ENCODE measurements at places on chromosomes 5 and 9.

DNA sequence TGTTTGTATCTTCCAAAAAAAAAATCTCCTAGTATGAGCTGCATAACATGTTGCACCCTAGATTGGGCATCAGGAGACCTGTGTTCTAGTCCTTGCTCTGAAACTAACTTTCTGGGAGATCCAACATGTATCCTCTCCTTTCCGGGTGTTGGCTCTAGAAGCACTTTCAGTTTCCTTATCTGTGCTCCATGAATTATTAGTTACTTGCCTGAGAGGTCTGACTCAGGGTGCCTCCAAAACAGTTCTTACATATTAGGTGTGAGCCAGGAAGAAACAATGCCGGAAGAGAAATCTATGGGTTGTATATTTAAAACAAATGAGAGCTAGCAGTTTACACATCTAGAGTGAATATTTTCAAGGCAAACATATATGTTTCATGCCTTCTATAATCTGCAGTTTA, 36.7 kb upstream of the SLC36A2 start:
- DNase-seq: no peak

- DNase-seq: no peak
Measured at GRCh38 chr9:36690412-36691168, 117.9 kb downstream of the MELK start.

- no peak for DNase-seq
Measured at GRCh38 chr5:3430691-3431090, 164.9 kb upstream of the IRX1 start.

- DNase-seq: no peak
Measured at GRCh38 chr5:24222876-24223275, 421.9 kb downstream of the CDH10 start.

GRCh38 chr9:13113751-13114150, 165.7 kb downstream of the MPDZ start:
- DNase-seq: no peak

DNA sequence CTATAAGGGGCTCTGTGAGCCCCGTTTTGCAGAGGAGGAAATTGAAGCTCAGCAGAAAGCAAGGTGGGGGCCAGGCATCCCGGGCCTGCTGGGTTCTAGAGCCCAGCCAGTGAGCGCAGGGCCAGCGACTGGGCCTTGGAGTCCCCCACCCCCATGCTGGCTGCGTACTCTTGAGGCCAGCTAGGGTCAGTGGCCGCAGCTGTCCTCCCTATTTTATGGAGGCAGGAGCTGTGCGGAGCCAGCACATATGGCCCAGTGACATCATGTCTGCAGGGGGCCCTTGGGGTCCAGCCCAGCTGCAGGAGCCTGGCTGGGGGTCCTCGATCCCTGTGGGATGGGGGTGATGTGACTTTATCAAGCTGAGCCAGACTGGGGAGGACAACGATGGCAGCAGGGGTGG, 71.3 kb downstream of the HMCN2 start:
- no peak for DNase-seq

DNA sequence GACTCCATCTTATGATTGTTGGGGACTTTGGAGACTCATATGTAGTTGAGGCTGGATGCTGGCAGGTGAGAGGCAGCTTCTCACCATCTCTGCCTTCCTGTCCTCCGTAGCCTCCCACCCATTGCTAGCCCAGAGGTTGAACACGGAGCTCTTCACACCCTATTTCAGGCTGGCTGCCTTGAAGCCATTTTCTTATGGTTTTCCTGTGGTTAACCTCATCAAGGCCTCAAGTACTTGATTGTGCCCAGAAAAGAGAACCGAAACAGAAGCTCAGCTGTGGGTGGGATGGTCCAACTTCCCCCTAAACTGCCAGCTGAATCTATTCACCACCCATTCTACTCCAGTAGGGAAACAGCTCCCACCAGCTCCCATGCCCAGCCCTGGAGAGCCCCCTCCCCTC, 102.9 kb downstream of the LIFR start:
- no peak for DNase-seq

DNA sequence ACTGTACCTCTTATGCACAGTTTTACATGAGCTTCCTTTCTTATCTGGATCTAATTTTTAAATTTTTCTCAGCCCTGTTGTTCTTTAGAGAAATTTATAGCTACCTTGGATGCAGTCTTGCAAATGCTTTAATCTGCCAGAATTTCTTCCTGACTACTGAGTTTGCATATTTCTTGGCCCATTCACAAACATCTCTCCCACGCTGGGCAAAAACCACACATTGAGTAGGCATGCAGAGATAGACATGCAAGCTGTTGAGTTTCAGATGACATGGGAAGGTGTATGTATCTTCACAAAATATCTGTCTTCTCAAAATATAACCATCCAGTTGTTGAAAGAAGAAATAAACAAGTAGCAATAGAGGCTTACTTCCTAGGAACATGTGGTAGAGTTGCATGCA, 101.2 kb downstream of the PARP8 start:
- DNase-seq: no peak

DNA sequence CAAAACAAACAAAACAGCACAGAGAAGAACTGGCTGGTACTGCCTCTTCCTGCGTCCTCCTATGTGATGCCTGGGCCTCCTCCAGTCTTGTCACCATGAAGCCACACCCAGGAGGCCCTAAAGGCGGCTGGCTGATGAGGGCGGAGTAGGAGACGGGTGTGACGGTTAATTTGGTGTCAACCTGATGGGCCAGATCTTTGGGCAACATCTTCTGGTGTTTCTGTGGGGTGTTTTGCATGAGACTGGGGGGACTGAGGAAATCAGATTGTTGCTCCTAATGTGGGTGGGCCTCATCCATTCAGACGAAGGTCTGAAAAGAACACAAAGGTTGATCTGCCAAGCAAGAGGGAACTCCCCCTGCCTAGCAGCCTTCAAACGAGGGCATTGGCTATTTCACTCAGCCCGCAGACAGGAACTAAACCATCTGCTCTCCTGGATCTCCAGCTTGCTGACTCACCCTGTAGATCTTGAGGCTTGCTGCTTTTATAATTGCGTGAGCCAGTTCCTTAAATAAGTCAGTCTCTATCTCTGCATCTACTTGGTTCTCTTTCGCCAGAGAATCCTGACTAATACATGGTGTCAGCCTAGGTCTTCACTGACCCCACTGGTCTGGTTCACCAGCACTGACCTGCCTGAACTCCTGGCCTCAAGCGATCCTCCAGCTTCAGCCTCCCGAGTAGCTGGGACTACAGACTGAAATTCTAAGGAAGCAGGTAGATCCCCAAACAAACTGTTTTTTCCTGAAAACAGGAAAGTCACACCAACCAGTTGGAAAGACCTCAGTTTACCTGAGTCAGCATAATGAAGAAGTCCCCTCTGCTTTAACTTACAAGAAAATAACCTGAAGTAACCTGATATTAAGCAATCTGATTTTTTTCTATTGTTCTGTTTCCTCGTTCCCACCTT, 12.8 kb upstream of the ZFP62 start:
- DNase-seq: no peak

GRCh38 chr5:77850536-77851175, 74.5 kb upstream of the TBCA start:
- no peak for DNase-seq

GRCh38 chr9:8361364-8361763, 561.8 kb upstream of the DMAC1 start:
- DNase-seq: no peak

DNA sequence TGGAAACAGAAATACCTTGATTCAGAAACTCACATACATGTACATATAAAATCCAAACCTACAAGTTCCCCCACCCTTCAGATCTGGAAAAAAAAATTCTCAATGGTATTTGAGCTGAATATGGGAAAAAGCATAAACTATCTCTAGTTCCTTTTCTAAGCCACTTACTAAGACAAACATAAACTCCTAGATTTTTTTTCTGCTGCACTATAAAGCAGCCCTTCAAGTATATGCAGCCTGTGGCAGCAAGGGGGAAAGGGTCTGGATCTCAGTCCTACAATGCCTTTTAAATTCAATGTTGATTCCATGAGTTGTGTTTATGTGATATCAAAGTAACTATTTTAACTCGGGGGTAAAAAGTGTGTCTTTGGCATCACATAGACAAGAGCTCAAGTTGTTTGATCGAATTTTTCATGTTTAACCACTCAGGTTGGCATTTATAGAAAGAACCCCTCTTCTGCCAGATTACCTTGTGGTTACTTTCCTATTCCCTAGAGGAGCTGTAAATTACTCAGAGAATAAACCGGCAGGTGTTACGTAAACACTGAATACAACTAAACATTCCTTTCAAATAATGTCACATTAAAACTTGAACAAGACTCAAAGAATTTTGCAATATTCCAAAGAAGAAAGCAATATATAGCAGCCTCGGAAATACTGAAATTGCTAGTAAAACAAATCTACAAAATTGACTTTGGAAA, 91.8 kb upstream of the FER start:
- no peak for DNase-seq

DNA sequence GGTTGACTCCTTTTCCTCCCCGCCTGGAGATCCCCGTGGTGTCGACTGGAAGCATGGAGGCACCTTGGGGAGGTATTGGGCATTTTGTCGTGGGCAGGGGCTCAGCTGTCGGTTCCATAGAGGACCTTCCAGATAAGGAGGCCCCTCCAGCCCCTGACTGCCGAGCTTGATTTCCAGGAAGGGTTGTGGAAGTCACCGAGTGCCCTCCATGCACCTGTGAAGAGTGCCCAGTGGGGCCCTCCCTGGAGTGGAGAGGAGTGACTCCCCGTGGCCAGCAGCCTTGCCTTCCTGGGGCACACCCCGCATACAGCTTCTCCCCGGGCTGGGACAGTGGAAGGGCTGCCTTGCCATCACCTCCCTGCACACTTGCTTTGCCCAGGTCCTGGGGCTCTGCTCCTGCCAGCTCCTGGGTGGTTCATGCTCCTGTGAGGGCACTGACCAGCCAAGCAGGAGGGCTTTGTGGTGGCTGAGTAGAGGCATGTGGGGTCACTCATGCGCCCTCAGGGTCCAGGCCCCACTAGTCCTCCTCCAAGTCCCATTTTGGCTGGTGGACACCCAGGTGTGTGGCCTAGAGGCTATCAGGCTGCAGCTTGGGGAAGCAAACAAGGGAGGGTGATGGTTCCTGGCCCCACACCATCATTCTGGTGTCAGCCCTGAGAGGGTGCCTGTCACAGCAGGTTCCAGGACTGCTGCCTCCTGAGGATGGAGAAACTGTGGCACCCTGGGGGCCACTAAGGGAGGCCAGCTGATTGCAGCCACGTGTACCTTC, 133.0 kb downstream of the WNK2 start:
- no peak for DNase-seq

GRCh38 chr9:126457175-126457547, 130.5 kb downstream of the MVB12B start:
- no peak for DNase-seq

DNA sequence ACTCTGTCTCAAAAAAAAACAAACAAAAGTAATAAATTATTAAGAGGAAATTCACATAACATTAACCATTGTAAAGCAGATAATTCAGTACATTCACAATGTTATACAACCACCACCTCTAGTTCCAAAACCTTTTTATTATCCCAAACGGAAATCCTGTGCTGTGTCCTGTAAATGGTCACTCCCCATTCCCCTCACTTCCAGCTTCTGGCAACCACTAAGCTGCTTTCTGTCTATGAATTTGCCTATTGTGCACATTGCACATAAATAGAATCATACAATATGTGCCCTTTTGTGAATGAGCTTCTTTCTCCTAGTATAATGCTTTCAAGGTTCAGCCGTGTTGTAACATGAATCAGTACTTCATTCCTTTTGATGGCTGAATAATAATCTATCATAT, 20.8 kb downstream of the C9orf152 start:
- DNase-seq: no peak

GRCh38 chr9:112093147-112093869, 81.8 kb downstream of the SUSD1 start:
- no peak for DNase-seq

GRCh38 chr5:14868771-14869170, 2.8 kb downstream of the ANKH start:
- DNase-seq: no peak

DNA sequence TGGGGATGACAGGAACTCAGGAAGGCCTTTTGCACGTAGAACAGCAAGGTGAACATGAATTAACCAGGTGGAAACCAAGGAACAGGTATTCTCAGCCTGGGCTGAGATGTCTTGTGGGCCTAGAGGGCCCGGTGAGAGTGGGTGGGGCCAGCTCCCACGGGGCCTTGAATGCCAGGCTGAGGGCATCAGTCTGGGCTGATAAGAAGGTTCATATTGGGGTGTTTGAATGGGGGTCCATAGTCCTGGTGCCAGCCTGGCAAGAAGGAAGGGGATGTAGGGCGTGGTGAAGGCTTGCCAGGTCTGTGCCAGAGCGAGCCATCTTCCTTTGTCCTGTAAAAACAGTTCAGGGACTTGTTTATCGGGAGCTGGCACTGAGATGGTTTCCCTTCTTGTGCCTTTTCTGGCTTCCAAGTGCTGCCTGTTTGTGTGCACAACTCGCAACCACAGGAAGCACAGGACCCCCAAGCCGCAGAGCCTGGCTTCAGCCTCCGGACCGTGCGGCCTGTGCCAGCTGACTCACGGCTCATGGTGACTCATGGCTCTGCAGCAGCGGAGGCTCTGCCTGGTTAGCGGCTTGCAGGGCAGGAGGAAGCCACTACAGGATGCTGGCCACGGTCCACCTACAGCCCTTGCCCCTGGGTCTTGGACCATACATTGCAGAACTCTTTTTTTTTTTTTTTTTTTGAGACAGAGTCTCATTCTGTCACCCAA, 2.4 kb downstream of the CARD19 start:
- DNase-seq: no peak

DNA sequence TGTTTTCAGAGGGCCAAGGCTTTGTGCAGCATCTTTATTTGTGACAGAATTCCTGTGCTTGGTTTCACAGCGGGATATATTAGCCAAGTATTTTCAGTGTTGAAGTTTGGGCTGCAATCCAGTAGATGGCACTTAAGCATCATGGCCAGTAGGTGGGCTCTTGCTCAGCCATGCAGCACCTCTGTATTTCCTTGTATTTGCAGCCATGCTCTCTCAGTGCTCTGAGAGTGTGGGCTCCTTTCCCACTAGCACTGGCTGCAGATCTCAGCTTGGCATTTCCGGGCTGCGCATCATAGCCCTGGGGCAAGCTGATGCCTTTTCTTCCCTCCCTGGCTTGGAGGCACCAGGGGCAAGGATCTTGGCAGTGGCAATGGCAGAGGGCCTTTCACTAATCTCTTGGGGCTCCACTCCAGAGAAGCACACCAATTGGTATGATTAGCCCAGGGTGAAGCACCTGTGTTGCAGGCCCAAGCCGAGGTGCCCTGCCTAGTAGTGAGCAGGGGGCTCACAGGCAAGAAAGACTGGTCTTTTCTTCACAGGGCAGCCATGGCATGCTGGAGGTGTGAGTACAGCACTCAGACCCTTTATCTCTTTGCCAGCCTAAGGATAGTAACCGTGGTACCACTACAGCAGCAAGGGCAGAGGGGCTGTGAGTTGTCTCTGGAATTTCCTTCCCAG, 48.3 kb downstream of the SLCO6A1 start:
- no peak for DNase-seq

DNA sequence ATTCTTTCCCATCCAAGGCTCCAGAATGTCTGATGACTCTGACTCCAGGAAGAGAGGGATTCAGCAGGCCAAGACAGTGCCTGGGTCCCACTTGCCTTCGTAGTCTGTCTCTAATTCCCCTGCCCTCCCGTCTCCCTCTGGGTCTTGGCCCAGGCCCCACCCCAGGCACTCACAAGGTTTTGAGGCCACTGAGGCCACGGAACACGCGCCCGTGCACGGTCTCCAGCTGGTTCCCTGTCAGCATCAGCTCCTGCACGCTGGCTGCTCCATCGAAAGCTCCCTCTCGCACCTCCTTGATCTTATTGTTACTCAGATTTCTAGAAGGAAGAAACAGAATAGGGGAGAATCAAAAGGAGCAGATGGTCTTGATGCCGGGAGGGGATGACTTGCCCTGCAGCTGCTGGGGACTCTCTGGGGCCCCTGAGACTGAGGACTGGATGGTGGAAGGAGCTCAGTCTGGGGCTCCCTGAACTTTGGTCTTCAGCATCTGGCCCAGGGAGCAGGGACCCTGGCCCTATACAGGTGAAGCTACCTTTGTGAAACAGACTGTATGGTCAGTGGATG, 174.6 kb upstream of the PANK3 start:
- DNase-seq: no peak

Data from progenitor cell of endocrine pancreas (in vitro differentiated cells).